ENCODE measurements at places on chromosomes 12 and 14.
A peak's percentile ranks its signal among the peaks of the same experiment; 100 is the strongest.

DNA sequence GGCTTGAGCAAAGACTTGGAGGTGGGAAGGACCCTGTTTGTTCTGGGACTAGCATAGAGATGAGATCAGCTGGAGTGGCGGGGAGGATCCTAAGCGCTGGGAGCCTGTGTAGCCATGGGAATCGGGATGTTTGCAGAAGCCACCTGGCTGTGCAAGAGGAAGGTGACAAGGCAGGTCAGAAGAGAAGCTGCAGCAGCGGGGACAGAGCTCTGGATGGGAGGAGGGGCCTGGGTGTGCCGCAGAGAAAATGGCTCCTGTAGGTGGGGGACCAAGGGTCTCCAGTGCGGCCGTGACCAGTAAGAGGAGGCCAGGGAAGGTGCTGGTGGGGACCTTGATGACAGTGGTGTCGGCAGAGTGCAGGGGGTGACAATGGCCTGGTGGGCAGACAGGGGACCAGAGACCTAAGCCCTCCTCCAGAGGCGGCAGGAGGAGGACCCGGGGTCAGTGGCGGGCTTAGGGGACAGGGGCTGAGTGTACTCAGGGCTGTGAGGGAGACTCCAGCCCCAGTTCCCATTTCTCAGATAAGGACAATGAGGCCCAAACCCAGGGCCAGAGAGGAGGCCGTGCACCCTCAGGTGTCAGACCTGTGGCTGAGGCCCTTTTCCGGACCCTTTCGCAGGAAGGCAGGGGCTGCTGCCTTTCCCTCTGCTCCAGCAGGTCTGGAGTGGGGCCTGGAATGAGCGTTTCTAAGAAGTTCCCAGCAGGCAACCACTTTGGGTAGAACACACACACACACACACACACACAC, 206.6 kb upstream of the RTL1 start:
- peak; percentile 14 for DNase-seq

GRCh38 chr12:108735855-108736254, 4.5 kb upstream of the CORO1C start:
- no peak for DNase-seq

DNA sequence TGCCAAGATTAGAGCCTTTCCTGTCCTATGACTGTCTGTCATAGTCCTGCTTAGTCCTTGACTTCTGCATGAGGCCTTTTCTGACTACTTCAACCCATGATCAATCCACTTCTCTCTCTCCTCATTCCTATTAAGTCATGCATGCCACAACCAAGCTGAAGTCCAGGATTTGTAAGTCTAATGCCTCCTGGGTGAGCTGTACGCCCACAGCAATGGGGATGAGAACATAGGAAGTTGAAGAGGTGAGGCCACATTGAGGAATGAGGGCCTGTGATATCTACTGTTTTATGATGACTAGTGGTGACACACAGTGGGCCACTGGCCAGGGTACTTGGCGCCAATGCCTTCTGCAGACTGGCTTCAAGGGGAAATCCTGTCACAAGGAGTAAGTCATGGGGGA, 994.1 kb upstream of the TMEM132C start:
- DNase-seq = peak; percentile 100

- no peak for DNase-seq
Measured at GRCh38 chr12:60977966-60978365, 1282.2 kb upstream of the USP15 start.

- DNase-seq = no peak
Measured at GRCh38 chr12:39587225-39587624, 32.4 kb downstream of the ABCD2 start.

- no peak for DNase-seq
Measured at GRCh38 chr14:34766060-34766459, 51.7 kb upstream of the CFL2 start.

- DNase-seq = no peak
Measured at GRCh38 chr14:42629553-42629952, 1022.9 kb downstream of the LRFN5 start.

GRCh38 chr14:55514819-55515490, 65.1 kb upstream of the KTN1 start:
- peak; percentile 18 for DNase-seq

- DNase-seq = peak; percentile 51
Measured at GRCh38 chr14:68937471-68938270, 41.4 kb downstream of the ACTN1 start.

DNA sequence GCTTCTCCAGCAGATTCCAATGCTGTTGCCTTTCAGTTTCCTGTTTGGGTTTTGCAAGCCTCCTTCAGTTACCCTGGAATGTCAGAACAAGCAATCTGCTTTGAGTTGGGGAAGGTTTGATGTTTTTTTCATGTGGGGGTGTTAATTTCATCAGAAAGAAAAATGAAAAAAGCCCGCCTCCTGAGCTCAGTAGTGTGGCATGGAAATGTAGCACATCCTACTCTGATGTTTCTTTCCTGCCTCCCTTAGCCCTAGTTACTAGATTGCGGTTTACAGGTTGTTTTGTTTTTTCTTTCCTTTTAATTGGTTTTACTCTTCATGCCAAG, 22.6 kb downstream of the IFNG-AS1 start:
- DNase-seq = no peak

DNA sequence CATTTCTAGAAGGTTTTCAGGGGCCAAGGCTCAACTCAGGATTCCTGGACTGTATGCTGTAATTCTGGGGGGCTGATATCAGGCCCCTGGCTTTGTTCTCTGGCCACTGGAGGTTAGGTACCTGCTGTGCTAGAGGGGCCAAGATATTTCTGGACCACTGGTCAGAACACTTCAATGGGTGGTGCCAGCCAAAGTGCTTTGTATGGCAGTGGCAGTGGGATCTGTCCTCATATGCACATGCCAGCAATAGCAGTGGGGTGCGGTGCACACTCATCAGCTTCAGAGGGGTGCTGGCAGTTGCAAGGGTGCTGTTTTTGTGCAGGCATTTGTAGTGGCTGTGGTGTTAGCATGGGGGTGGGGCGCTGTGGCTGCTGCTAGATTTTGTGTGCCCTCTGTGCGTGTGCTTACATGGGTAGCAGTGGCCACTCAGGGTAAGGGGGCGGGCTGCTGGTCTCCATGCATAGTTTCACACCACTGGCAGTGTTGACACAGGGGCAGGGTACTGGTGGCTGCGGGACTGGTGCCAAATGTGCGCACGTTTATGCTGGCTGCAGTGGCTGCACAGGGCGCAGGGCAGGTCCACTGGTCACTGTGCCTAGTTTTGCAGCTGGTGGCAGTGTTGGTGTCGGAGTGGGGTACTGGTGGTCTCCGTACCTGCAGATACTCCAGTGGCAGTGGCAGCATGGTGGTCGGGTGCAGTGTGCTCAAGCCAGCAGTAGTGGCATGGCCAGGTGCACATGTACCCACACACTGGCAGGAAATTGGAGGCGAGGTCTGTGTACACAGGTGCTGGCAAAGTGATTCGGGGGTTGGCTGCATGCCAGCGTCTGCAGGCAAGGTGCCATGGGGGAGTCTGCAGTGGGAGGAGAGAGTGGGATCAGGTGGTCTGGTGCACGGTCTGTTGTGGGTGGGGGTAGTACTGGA, 12.6 kb downstream of the NOPCHAP1 start:
- DNase-seq = no peak

DNA sequence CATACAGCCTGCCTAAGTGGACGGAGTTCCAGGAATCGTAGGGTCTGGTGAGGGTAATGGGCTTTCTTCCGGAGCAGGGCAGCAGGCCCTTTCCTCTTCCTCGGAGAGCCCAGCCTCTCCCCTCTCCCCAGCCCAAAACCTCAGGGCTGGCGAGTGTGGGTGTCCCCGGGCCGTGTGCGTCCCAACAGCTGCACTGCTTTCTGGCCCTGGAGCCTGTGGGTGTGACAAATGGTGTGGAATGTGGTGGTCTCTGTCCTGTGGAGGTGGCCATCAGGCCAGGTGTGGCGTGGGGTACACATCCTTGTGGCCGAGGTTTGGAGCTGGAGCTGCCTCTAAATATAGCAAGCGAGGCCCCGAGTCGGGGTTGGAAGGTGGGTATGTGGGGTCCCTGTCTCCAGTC, 8.5 kb downstream of the ORAI1 start:
- DNase-seq = no peak

DNA sequence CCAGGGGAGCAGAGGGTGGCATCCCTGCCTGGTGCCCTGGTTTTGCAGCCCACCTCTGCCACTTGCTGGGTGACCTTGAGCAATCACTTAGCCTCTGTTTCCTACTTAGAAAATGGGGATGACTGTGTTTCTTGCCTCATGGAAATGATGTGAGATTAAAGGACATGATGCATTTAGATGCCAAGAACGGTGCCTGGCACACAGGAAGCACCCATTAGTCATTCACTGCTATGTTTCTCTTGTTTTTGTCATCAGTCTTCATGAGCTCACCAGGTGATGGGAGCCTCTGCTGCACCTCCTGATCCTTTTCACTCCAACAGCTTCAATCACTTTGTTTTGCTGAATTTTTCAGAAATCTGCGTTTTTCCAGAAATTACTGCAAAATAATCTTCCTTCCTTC, 23.6 kb upstream of the ATF1 start:
- DNase-seq = peak; percentile 38

DNA sequence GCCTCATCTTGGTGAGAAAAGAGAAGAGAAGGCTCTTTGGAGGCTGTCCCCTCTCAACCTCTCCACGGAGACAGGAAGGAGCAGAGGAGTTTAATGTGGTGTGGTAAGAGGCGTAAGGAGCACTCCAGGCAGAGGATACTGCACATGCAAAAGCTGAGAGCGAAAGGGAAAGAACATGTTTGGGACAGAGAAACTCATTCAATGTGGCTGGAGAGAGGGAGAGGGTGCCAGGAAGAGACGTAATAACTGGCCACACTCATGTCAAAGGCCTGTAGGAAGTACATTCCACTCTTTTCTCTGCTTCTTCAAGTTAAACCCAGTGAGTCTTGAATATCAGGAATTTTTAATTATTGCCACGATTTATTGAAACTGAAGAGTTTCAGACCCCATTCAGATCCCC, 12.0 kb downstream of the VDR start:
- DNase-seq = peak; percentile 19

- DNase-seq = no peak
Measured at GRCh38 chr12:96421014-96421413, 20.8 kb upstream of the CDK17 start.

DNA sequence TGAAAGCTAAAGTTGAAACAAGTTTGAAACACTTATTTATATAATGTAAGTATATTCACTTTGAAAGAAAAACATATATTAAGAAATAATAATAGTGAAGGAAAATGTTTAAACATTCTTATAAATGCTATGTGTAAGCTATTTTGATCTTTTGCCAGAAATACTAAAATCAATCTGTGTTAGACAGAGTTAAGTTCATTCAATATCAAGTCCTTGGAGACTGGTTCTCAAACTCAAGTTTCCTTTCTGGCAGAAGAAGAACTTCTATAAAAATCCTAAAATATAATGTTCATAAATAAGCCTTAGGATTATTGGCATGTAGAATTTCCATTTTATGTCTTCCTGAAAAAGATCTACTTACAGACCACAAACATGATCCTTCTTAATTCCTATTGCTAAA, 45.3 kb downstream of the TAOK3 start:
- DNase-seq = no peak

DNA sequence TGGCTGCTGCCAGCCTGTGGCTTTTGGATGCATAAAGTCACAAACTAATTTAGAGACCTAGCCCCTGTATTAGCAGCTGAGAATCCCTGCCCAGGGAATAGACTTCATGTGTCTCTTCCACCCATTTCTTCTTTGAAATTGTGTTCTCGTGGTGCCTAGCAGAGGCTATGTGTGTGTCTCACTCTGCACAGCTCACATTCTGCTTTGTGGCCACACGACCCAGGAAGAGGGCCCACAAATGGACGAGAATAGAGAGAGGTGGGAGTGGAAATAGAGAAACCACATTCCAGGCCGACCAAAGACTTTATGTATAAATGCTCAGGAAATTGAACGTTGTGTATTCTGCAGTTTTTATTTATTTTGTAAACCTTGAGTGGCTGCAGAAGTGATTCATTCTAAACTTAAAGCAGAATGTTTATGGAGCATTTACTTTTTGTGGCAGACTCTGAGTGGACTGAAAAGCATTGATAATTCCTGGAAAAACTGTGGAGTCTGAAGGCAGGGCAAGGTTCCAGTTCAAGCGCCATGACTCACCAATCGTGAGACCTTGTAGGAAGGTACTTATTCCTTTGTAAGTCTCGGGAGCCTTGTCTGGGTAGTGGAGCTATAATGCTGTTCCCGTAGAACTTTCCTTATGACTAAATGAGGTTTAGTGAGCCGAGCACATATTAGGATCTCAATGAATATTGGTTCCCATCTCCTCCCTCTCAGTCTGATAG, 9.1 kb downstream of the B4GALNT3 start:
- peak; percentile 39 for DNase-seq

GRCh38 chr14:52325126-52325525, 11.0 kb downstream of the PTGER2 start:
- peak; percentile 90 for DNase-seq

DNA sequence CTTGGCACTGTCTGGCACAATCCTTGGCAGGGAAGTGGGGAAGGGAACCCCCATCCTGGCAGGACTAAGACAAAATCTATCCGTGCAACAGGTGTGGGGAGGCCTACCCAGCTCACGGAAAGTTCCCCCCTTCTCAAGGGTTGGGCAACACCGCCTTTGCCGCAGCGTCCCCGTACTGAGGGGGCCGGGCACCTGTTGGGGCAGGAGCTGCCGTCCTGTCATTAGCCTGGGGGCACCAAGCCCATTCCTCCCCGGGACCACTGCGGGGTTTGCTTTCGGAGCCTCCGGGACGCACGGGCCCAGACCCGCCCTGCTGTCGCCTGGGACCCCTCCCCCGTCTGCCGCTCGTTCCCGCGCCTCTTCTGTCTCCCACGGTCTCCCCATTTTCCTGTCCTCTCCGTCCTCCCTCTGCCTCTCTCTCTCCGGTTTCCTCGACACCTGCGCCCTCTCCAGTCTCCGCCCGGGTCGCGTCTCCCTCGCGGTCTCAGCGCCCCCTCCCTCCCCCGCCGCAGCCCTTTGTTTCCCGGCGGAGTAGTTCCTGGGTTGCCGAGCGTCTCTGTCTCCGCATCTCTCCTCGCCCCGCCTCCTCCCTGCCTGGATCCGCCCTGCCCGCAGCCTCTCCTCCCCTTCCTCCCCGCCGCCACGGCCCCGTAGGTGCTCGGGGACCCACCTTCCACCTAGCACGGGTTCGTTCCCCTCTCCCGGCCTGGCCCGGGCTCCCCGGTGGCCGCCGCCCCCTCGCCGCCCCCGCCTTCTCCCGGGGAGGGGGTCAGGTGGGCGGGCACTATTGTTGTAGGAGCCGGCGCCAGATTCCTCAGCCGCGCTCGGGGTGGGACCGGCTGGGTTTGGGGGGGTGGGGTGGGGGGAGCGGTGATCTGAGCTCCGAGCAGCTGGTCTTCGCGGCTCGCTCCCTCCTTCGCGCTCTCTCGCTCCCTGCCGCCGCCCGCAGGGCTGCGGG, at the start of gene CACNB3:
Gene CACNB3, plus strand, starts transcription at position 624 of the 958 bp plus-strand sequence. CDS start 434 bp downstream, outside the sequence.
- DNase-seq = peak; percentile 78

GRCh38 chr12:49013428-49013827, 5.1 kb downstream of the PRKAG1 start:
- no peak for DNase-seq

GRCh38 chr12:109822951-109823411, 10.2 kb downstream of the TRPV4 start:
- DNase-seq = peak; percentile 64

GRCh38 chr12:123106640-123107359, 44.1 kb downstream of the PITPNM2 start:
- no peak for DNase-seq

Measured in kidney tubule cell (primary cell).